Activated CD4-positive, alpha-beta T cell treated with anti-CD3 and anti-CD28 coated beads, Interleukin-2, amount 10 ng/mL, durations not matched to agents 7 days and 5 days (primary cell): ENCODE measurements at places on chromosomes 7 and 10. TPM values are rescaled to one million over a fixed set of nuclear protein-coding genes. Genes with fewer than 3 reads are reported as not detected.

- no peaks in the 10 kb centered on the region for H3K27me3 ChIP-seq
- peak overlapping the region; percentile 54 for H3K27ac ChIP-seq
- H3K36me3 ChIP-seq = no peaks in the 10 kb centered on the region
- DNase-seq = peak; percentile 79
- peaks cover 24% of the 10 kb centered on the region for H3K4me1 ChIP-seq
- peak overlapping the region; percentile 61 for H3K4me3 ChIP-seq
Measured at GRCh38 chr7:76397409-76398183, 11.9 kb downstream of the SSC4D start.

- H3K4me1 ChIP-seq = peaks cover 12% of the 10 kb centered on the region
- H3K4me3 ChIP-seq = no peak overlapping the region
- no peak overlapping the region for H3K27ac ChIP-seq
- H3K36me3 ChIP-seq = no peaks in the 10 kb centered on the region
- H3K27me3 ChIP-seq = no peaks in the 10 kb centered on the region
- DNase-seq = no peak
Measured at GRCh38 chr10:47043928-47044538, 132.8 kb downstream of the PTPN20 start.

- no peaks in the 10 kb centered on the region for H3K36me3 ChIP-seq
- H3K4me3 ChIP-seq = peak overlapping the region; percentile 38
- H3K27ac ChIP-seq = no peak overlapping the region
- DNase-seq = peak; percentile 68
Measured at GRCh38 chr10:84540617-84541288, 212.4 kb downstream of the CCSER2 start.

GRCh38 chr7:142866361-142867096, 11.7 kb downstream of the EPHB6 start:
- no peak overlapping the region for H3K4me3 ChIP-seq
- peaks cover 6% of the 10 kb centered on the region for H3K4me1 ChIP-seq
- no peaks in the 10 kb centered on the region for H3K27me3 ChIP-seq
- H3K27ac ChIP-seq = peak overlapping the region; percentile 60
- H3K36me3 ChIP-seq = no peaks in the 10 kb centered on the region
- no peak for DNase-seq

DNA sequence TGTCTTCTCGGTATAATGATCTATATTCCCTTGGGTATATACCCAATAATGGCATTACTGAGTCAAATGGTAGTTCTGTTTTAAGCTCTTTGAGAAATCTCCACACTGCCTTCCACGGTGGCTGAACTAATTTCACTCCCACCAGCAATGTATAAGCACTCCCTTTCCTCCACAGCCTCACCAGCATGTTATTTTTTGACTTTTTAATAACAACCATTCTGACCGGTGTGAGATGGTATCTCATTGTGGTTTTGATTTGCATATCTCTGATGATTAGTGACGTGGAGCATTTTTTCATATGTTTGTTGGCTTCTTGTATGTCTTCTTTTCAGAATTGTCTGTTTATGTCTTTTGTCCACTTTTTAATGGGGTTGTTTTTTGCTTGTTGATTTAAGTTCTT, 33.6 kb downstream of the KIAA1217 start:
- H3K4me1 ChIP-seq = no peaks in the 10 kb centered on the region
- no peaks in the 10 kb centered on the region for H3K36me3 ChIP-seq
- DNase-seq = no peak
- H3K4me3 ChIP-seq = no peak overlapping the region

Gene EGFR
- not detected for total RNA-seq

DNA sequence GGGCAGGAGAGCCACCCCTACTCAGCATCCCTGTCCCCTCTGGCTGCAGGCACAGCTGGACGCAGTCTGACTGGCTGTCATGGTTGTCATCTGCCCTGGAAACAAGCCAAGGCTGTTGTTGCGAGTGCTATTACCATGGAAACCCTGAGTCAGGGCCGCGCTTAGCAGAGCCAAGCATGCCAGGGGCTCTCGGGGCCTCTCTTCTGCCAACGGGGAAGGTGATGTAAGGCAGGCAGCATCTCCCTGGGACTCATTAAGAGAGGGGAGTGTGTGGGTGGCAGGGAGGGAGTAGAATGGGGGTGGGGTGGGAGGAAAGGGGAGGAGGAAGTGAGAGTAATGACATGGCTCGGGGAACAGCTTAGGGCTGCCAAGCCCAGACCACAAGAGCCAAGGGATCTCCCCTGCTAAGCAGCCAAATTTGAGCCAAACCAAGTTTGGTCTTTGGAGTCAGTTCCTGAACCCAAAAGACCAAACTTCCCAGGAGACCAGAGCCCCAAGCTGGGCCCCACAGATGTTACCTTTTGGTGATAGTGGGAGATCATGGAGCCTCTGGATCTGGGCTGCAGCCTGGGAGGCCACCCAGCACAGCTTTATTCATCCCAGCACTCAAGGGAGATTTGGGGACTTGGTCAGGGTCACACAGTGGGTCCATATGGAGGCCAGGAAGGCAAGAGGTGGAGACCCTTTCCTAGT, 67.6 kb downstream of the TMEM130 start:
- no peaks in the 10 kb centered on the region for H3K4me1 ChIP-seq
- H3K4me3 ChIP-seq = no peak overlapping the region
- no peaks in the 10 kb centered on the region for H3K27me3 ChIP-seq
- H3K27ac ChIP-seq = no peak overlapping the region
- no peaks in the 10 kb centered on the region for H3K36me3 ChIP-seq
- DNase-seq = peak; percentile 6

DNA sequence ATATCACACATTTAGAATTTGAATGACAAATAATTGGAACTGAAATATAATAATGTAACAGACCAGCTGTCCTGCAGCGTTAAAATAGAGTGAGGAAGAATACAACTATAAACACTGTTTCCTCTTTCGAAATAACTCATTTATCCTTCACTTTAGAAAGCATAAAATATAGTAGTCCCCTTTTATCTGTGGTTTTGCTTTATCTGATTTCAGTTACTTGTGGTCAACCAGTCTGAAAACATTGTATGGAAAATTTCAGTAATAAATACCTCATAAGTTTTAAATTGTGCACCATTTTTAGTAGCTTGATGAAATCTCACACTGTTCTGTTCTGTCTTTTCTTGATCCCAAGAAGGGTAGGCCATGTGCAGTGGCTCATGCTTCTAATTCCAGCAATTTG, 31.7 kb downstream of the POLR1F start:
- H3K4me3 ChIP-seq = no peak overlapping the region
- DNase-seq = no peak
- no peaks in the 10 kb centered on the region for H3K36me3 ChIP-seq
- no peak overlapping the region for H3K27ac ChIP-seq
- no peaks in the 10 kb centered on the region for H3K27me3 ChIP-seq
- H3K4me1 ChIP-seq = peaks cover 6% of the 10 kb centered on the region

Gene NAT16
- total RNA-seq = not detected

- H3K4me1 ChIP-seq = no peaks in the 10 kb centered on the region
- H3K27me3 ChIP-seq = peaks cover 27% of the 10 kb centered on the region
- H3K27ac ChIP-seq = no peak overlapping the region
- H3K4me3 ChIP-seq = no peak overlapping the region
Measured at GRCh38 chr10:49407552-49408137, 11.8 kb upstream of the DRGX start.

Gene GRK5
- total RNA-seq = 26.0 TPM

Gene SPAM1
- not detected for total RNA-seq

DNA sequence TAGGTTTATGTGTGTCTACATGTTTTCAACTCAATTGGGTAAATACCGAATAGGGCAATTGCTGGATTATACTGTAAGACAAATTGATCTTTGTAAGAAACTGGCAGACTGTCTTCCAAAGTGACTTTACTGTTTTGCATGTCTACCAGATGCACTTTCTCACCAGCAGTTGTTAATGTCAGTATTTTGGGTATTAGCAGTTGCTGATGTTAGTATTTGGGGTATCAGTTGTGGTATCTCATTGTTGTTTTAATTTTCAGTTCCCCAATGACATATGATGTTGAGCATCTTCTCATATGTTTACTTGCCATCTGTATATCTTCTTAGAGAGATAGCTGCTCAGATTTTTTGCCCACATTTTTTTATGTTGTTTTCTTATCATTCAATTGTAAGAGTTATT, 10.6 kb downstream of the PDE6C start:
- H3K27ac ChIP-seq = no peak overlapping the region
- H3K27me3 ChIP-seq = peaks cover 17% of the 10 kb centered on the region
- no peak for DNase-seq
- H3K4me1 ChIP-seq = no peaks in the 10 kb centered on the region

Gene ADD3
- 444 TPM for total RNA-seq

- H3K36me3 ChIP-seq = no peaks in the 10 kb centered on the region
- H3K27ac ChIP-seq = no peak overlapping the region
- peaks cover 8% of the 10 kb centered on the region for H3K27me3 ChIP-seq
Measured at GRCh38 chr7:36037121-36037662, 115.9 kb upstream of the EEPD1 start.

GRCh38 chr10:31071232-31072005, 39.8 kb upstream of the ZNF438 start:
- DNase-seq = no peak
- H3K27me3 ChIP-seq = peaks cover 15% of the 10 kb centered on the region
- H3K4me3 ChIP-seq = no peak overlapping the region
- no peaks in the 10 kb centered on the region for H3K4me1 ChIP-seq
- no peaks in the 10 kb centered on the region for H3K36me3 ChIP-seq

DNA sequence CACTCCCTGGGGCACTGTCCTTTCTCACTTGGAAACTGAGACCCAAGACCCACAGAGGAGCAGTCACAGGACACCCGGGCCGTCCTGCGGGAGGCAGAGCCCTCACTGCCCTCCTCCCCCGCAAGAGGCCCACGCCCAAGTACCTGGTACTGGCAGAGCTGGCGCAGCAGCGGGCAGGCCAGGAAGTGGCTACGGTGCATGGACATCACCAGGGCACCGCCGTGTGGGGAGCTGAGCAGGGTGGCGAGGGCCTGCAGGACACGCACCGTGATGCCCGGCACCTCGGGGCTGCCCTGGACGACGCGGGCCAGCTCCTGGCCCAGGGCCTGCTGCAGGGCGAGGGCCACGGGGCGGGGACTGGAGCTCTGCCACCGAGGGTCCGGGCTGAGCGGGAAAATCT, 20.0 kb upstream of the MICALL2 start:
- no peak for DNase-seq
- no peak overlapping the region for H3K4me3 ChIP-seq
- H3K27me3 ChIP-seq = no peaks in the 10 kb centered on the region
- no peak overlapping the region for H3K27ac ChIP-seq
- peaks cover 4% of the 10 kb centered on the region for H3K36me3 ChIP-seq

DNA sequence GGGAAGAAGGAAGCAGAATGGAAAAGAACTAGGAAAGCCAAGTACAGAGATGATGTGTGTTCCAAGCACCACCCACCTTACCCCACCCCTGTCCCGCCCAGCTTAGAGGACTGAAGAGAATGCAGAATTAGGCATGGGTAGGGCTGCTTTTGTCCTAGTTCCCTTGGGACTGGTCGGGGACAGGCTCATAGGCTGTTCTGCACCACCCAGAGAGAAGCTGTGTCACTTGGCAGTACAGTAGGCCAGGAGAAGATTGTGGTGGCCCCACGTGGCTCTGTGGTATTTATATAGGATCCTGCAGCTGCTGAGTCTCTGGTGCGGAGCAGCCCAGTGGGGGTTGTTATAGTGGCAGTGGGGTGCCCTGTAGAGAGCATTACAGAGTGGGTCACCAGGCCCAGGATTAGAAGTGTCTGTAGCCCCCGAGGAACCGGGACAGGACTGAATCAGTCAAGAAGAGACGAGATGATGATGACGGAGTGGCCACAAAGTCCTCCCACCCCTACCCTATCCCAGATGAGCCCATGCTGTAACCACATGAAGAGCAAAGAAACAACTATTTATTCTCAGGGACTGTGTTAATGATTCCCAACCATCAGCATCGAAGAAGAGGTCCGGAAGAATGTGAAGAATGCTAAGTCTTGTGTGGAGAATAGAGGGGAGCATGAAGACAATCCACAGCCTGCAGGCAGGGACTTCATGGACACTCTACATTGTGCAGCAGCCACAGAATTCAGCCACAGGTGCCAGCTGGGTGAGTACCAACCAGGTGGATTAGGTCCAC, 88.9 kb downstream of the C1GALT1 start:
- H3K4me3 ChIP-seq = no peak overlapping the region
- H3K36me3 ChIP-seq = no peaks in the 10 kb centered on the region
- peaks cover 2% of the 10 kb centered on the region for H3K27me3 ChIP-seq
- no peak for DNase-seq
- no peak overlapping the region for H3K27ac ChIP-seq

GRCh38 chr7:94578614-94579013, 69.0 kb downstream of the CASD1 start:
- peaks cover 26% of the 10 kb centered on the region for H3K36me3 ChIP-seq
- no peaks in the 10 kb centered on the region for H3K4me1 ChIP-seq
- H3K4me3 ChIP-seq = no peak overlapping the region
- H3K27me3 ChIP-seq = no peaks in the 10 kb centered on the region
- no peak for DNase-seq
- no peak overlapping the region for H3K27ac ChIP-seq

- DNase-seq = no peak
- H3K27ac ChIP-seq = no peak overlapping the region
- no peaks in the 10 kb centered on the region for H3K36me3 ChIP-seq
- no peaks in the 10 kb centered on the region for H3K4me1 ChIP-seq
- H3K4me3 ChIP-seq = no peak overlapping the region
Measured at GRCh38 chr7:43491123-43491522, 91.8 kb upstream of the STK17A start.

DNA sequence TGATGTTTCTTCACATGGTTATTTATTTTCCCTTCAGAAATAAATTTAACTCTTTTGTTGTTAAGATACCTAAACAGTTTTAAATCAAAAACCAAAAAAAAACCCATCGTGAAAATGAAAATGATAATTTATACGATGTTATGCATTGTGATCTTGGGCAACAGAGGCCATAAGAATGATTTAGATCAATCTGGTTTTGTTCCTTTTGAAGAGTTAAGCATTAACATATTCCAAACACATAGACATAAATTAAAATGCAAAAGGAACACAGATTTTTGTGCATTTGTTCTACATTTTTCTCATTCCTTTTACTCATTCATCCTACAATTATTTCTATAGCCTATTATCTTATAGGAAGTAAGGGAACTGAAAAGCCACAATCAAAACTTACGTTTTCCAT, 226.1 kb upstream of the SEMA3D start:
- no peak overlapping the region for H3K4me3 ChIP-seq
- H3K27ac ChIP-seq = no peak overlapping the region
- H3K27me3 ChIP-seq = no peaks in the 10 kb centered on the region
- no peaks in the 10 kb centered on the region for H3K4me1 ChIP-seq
- DNase-seq = no peak

Gene INA
- 0.10 TPM for total RNA-seq

Gene AVPI1
- 0.94 TPM for total RNA-seq

- H3K27ac ChIP-seq = peak overlapping the region; percentile 37
- no peak overlapping the region for H3K4me3 ChIP-seq
- H3K36me3 ChIP-seq = no peaks in the 10 kb centered on the region
- peaks cover 14% of the 10 kb centered on the region for H3K4me1 ChIP-seq
- no peaks in the 10 kb centered on the region for H3K27me3 ChIP-seq
Measured at GRCh38 chr7:74573512-74573911, 84.0 kb upstream of the GTF2I start.
